Suppressor macrophage treated with lipopolysaccharide for 1 hour (primary cell): ENCODE measurements at places on chromosomes 13 and 19.
A peak's percentile ranks its signal among the peaks of the same experiment; 100 is the strongest.

- DNase-seq, result no peak
Observed at GRCh38 chr13:43631106-43631505, 155.7 kb downstream of the ENOX1 start.

DNA sequence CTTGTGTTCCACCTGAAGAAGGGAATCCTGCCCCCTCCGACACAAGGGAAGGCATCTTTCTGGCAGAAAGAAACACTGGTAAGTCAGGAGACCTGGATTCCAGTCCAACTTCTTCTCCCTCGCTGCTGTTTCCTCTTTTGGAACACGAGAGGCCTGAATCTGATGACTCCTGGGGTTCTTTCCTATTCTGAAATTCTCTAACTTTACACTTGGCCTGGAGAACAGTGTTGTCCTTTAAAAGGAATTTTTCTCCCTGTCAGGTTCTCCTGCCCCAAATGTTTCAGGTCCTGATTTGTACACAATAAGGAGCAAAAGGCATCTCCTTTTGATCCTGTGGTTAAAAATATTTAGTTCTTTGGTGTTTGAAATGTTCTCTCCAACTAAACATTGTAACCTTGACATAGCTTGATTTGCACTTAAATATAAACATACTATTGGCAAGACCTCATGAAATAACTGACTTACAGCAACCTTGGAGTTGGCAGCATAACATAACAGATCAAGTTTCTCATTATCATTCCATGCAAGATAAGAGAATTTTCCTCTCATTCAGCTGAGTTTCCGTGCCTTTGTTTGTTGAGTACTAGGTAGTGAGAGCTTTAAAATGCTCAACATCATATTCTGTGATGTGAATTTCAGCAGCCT lies 244.8 kb downstream of the COG6 start:
- no peak for DNase-seq

DNA sequence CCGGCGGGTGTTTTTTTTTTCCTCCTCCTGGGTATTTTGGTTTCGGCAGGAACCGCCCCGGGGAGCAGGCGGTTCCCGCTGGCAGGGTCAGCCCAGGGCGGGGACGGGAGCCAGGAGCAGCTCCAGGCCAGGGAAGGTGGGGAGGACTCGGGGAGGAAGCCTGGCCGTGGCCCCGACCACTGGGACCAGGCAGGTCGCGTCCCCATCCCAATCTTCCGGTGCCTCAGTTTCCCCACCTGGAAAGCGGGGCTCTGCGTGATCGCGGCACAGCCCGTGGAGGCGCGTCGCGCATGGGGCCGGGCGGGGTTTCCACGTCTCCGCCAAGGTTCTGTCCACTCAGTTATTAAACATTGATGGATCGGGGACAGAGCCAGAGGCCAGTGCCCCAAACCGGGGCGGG lies 34.8 kb downstream of the IL12RB1 start:
- no peak for DNase-seq

DNA sequence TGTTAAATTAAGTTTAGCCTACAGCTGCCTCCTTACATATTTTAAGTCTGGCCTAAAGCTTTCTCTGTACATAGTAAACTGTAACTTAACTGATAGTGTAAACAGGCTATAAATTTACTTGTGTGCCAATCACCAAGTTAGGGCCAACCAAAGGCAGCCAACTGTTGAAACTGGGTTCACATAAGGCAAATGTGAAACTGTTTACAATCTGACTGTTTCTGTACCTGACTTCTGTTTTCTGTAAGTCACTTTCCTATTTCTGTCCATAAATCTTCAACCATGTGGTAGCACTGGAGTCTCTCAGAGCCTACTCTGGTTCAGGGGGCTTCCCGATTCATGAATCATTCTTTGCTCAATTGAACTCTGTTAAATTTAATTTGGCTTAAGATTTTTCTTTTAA lies 103.1 kb downstream of the RAP2A start:
- DNase-seq, result no peak

DNA sequence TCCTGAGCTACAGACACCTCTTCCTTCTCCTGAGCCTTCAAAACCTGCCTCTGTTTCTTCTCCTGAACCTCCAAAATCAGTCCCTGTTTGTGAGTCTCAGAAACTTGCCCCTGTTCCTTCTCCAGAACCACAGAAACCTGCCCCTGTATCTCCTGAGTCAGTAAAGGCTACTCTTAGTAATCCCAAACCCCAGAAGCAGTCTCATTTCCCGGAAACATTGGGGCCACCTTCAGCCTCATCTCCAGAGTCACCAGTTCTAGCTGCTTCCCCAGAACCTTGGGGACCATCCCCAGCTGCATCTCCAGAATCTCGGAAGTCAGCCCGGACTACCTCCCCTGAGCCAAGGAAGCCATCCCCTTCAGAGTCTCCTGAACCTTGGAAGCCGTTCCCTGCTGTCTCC lies 10.0 kb downstream of the CHAMP1 start:
- no peak for DNase-seq

GRCh38 chr13:95361686-95362085 lies 60.4 kb upstream of the ABCC4 start:
- DNase-seq, result no peak

- no peak for DNase-seq
Observed at GRCh38 chr13:92873029-92873428, 353.6 kb upstream of the GPC6 start.

DNA sequence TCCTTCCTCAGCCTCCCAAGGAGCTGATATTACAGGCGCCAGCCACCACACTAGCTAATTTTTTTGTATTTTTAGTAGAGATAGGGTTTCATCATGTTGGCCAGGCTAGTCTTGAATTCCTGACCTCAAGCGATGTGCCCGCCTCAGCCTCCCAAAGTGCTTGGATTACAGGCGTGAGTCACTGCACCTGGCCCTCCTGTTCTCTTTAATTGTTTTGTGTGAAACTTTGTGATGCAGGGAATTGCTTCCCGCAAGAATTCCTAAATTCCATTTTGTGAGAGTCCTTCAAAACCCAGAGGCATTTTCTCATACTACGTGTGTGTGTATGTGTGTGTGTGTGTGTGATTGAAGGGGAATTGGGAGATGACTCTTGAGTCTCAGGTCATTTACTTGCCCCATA lies 65.0 kb upstream of the ZNF835 start:
- DNase-seq, result no peak

DNA sequence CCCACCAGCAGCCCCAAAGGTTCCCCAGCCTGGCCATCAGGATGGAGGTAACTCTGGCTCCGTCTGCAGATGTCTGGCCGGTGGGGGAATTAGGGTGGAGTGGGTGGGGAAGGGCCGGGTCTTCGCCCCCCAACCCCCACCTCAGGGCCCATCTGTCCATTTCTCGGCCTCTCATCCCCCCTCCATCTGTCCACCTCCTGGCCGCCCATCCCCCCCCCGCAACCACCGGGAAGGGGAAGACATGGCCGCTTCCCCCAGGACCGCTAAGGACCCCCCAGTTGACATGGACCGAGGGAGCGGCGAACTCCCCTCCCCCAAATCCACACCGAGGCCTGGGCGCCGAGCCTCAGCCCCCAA lies 793 bp downstream of the LRFN1 start:
- DNase-seq, result no peak

DNA sequence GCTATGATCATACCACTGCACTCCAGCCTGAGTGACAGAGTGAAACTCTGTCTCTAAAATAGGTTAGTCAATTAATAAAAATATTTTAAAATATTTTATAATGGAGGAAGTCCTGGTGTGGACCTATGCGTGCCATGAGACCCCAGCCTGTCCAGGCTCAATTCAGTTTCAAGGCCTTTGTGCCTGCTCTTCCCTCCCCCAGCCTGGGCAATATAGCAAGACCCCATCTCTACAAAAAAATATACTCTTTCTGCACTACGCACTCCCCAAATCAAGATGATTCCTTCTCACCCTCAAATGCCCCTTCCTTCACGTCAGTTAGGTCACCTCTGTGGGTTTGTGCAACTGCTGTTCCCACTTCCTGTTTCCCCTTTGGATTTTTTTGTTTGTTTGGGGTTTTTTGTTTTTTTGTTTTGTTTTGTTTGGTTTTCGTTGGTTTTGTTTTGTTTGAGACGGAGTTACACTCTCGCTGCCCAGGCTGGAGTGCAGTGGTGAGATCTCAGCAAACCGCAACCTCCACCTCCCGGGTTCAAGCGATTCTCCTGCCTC lies 1.4 kb upstream of the HSH2D start:
- DNase-seq, result peak; percentile 77

DNA sequence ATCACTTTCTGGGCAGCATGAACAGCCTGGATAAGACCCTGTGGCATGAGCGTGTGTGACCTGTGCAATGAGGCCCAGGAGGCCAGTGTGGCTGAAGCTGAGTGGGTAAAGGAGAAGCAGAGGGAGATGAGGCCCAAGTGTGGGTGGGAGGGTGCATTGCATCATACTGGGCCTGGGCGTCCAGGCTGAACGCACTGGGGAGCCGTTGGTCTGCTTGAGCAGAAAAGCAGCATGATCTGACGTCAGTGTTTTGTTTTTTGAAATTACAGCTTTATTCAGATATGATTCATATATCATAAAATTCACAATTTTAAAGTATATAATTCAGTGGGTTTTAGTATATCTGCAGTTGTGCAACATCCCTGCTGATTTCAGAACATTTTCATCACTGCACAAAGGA lies 409.7 kb downstream of the HS6ST3 start:
- no peak for DNase-seq

GRCh38 chr19:54262066-54262465 lies 5.0 kb upstream of the LILRB5 start:
- no peak for DNase-seq
